ENCODE measurements at places on chromosomes 3 and 15.
A peak's percentile ranks its signal among the peaks of the same experiment; 100 is the strongest.

DNA sequence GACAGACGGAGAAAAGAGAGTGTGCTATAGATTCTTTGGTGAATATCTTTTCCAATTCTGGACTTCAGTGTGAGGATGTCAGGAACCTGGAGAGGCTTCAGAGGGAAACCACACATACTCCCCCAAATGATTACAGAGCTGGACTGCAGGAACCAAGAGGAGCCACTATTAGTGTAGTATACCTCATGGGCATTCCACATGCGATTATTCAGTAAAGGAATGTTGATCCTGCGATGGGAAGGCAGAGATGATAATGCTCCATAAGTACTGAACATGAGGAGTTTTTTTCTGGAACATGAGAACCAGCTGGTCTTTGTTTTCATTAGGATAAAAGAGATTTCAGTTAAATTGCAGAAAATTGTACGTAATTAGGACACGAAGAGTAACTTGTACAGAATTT lies 18.7 kb downstream of the STARD9 start:
- no peak for DNase-seq

- DNase-seq, result no peak
Observed at GRCh38 chr3:33030802-33031201, 66.1 kb downstream of the GLB1 start.

- no peak for DNase-seq
Observed at GRCh38 chr3:195801251-195802183, 10.2 kb downstream of the MUC4 start.

GRCh38 chr15:62241135-62241770 lies 76.2 kb upstream of the C2CD4B start:
- DNase-seq, result no peak

- no peak for DNase-seq
Observed at GRCh38 chr3:17577796-17578520, 164.5 kb downstream of the TBC1D5 start.

DNA sequence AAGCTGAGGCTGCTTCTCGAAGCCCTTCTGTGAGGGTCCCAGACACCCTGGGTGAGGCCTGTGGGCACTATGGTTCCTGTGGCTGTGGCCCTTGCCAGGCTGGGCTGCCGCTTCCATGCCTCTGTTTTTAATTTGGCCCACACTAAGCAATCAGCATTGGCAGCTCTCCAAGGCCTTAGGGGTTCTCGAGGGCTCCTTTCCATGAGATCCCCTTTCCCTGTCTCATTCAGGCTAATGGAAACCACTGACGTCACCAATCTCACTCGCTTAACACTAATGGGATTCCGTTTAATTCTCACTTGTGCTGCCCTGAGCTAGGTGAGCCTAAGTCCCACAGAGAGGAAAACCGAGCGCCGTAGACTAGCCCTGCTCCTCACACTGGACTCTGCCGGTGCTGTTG lies 60.2 kb upstream of the RAB6B start:
- DNase-seq, result no peak

- DNase-seq, result no peak
Observed at GRCh38 chr3:35779611-35780010, 140.3 kb downstream of the ARPP21 start.

GRCh38 chr3:28699283-28699682 lies 350.7 kb upstream of the AZI2 start:
- no peak for DNase-seq

- DNase-seq, result no peak
Observed at GRCh38 chr15:65431731-65432130, 9.0 kb upstream of the IGDCC4 start.

- peak; percentile 46 for DNase-seq
Observed at GRCh38 chr3:58041826-58042324, 33.7 kb downstream of the FLNB start.

GRCh38 chr3:69761896-69762767 lies 22.9 kb downstream of the MITF start:
- DNase-seq, result no peak

DNA sequence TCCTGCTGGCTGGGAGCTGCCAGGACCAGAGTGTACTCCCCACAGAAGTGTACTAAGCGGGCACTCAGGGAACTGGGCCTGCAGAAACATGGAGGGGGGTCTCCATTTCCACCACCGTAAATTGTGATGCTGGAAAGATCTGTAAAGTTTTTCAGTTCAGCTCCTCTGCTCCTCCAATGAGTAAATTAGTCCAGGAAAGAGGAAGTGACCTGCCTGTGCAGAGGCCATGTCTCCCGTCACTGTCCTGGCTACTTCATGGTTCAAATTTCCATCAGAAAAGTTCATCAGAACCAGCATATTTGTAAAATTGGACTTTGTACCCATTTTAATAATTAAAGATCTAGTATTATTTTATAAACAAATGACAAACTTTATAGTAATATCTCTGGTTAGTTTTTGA lies 226.7 kb upstream of the THBS1 start:
- DNase-seq, result no peak

DNA sequence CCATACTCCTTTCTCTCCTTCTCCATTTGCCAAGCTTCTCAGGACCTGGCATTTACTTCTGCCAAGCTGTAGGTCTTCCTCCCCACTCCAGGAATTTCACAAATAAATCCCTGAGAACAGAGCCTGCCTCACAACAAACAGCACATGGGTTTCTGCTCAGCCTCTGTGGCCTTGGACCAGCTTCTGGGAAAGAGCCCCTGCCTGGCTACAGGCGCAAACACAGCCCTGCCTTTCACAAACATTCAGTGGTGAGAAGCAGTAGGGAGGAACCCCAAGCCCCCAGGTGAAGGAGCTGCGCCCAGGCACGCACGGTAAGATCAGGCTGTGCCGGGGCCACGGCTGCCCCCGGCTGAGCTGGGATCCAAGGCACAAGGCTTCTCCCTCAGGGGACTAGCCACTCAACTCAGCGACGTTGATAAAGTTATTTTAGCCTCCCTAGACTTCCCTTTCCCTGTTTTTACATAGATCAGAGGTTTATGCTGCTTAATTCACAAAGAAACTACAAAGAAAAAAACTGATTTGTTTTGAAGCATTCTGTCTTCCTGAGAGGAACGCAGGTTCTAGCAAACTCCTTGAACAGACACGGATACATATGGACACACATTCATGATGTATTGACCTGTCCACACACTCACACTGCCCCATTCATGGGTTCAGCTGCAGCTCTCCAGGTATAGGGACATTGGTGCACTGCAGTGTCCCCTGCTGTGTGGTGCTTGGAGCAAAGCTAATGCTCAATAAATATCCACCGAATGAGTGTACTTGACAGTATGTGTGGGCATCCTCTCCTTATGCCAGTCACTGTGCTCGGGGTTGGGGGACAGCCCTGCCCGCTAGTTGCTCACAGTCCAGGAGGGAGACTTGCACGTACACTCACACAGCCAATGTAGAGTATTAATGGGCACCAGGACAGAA lies 25.4 kb downstream of the HES1 start:
- no peak for DNase-seq

DNA sequence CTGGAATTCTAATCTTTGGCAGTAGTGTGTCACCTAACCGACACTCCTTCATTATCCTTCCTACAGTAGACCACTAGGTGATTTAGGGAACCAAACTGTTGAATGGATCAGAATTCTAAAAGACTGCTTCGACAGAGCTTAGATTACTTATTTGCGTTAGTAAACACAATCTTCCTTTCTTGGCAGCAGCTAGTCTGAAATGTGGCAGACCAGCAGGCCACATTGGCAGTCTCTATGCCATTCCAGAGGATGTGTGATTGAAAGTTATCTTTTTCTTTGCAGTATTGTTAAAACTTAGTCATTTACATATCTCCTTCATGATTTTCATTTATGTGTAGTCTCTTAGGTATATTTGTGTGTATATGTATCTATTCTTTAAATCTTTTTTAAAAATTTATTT lies 23.6 kb downstream of the MBNL1 start:
- no peak for DNase-seq

GRCh38 chr3:141231101-141231951 lies at the start of gene PXYLP1:
Gene PXYLP1, plus strand, starts transcription at chr3:141231825. Its CDS starts 28,351 bp downstream, at chr3:141260176.
- peak; percentile 83 for DNase-seq

DNA sequence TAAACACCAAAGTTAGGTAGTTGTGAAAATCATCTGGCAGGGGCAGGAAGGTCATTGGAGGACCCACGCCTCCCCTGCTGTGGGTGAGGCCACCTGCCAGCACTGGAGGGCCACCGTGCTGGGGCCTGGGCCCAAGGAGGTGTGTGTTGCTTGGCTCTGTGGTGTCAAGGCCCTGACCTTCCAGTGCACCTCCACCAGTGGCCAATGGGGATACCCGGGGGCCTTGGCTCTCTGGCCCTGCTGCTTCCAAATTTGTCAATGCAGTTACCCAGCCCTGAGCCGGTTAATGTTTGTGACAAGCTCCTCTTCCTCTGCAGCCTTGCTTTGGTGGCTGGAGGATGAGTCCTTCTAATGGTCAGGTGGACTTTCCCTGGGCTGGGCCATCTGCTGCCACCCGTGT lies 150.2 kb downstream of the KLF13 start:
- no peak for DNase-seq

DNA sequence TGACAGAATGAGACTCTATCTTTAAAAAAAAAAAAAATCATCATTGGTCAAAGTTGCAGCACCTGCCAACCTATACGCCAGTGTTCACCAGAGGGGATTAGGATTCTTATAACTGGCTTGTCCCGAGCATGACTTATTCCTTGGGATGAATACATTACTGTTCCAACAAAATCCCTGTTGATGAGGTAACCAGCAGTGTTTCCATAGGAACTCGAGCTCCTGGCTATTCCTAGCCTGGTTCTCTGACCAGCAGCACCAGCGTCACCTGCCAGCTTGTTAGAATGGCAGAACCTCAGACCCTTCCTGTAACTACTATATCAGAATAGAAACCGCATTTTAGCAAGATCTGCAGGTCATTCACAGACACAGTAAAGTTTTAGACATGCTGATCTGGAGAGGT lies 364.4 kb downstream of the PTPRG start:
- no peak for DNase-seq
